ENCODE measurements at places on chromosomes 16 and 17.

DNA sequence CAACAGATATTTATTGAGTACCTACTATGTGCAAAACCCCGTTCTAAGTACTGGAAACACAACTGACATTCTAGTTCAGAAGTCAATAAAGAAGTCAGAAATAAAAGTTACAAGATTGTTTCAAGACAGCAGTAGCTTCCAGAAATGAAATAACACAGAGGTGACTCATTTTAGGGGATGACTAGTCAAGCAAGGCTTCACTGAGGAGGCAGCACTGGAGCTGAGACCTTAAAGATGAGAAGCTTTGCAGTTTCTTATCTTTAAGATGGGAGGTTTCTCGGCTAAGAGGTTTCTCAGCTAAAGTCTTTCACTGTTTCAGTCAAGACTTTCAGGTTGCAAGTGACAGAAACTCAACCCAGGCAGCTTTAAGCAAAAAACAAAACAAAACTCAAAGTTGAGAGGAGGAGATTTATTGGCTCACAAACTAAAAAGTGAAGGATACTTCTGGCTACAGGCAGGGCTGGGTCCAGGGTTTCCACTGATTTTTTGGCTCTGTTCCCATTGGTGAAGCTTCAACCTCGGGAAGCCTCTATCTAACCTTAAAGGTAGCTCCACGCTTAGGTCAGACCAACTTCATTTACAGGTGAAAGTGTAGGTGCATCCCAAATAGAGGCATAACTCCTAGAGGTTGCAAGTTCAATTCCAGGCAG is 7.4 kb upstream of the MMP2 start:
- DNase-seq, result no peak

GRCh38 chr17:80703142-80703478 is 158.5 kb downstream of the RPTOR start:
- DNase-seq, result no peak

DNA sequence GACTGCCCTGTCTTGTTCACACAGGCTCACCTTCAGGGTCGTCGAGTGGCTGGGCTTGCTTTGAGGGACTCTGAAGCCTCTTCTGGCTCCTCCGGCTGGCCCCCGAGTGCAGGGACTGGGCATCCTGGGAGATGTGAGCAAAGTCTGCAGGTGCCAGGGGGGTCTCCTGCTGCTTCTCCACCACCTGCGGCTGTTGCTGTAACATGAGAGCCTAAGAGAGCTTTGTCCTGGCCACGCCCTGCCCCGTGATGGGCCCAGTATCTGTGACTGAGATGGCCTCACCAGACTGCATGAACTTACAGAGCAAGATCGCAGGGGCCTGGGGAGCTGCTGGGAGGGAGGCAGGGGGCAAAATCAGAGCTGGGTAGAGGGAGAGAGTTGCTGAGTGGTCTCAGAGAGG is 12.5 kb downstream of the ERN2 start:
- no peak for DNase-seq

DNA sequence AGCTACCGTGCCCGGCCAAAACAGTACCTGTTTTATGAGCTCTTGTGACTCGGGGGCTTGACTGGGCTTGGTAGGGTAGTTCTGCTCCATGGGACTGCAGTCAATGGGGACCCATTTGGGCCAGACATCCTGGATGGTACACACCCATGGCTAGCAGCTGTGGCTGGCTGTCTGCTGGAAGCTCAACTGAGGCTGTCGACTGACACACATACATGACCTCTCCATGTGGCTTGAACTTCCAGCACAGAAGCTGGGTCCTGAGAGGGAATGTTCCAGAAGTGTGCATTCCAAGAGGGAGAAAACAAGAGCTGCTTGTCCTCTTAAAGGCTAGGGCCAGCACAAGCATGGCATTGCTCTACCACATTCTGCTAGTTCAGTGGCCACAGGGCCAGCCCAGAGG is 14.9 kb upstream of the NKD1 start:
- no peak for DNase-seq

DNA sequence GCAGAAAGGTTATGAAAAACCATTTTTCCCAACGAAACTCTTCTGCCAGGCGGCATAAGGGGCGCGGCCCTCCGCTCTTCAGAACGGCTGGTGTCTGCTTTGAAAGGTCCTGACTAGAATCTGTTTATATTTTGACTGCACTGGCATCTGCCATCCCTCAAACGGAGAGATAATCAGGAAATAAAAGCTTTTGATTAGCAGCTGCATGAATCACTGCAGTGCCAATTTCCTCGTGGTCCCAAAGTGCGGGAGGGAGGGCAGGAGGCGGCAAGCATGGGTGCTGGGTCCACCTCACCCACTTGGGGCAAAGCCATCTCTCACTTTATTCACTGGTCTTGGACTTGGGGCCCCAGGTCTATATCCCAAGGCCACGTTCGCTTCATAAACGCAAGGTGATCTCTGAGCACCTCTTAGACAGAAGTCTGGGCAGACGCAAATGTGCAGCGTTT is 49.7 kb downstream of the TBC1D16 start:
- no peak for DNase-seq

DNA sequence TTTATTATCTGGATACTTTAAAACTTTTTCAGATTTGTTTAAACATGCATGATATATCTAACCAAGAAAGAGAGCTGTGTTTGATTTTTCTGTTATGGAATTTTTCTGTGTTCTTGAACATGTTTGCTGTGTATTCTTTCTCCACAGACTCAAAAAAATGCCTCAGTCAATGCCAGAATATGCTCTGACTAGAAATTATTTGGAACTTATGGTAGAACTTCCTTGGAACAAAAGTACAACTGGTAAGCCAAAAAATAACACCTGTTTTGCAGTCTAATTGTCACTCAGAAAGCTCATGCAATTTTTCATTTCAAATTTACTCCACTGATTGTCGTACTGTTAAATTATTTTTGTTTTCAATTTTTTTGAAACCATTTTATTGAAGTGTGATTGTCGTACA is 15.3 kb upstream of the ABCC11 start:
- no peak for DNase-seq

DNA sequence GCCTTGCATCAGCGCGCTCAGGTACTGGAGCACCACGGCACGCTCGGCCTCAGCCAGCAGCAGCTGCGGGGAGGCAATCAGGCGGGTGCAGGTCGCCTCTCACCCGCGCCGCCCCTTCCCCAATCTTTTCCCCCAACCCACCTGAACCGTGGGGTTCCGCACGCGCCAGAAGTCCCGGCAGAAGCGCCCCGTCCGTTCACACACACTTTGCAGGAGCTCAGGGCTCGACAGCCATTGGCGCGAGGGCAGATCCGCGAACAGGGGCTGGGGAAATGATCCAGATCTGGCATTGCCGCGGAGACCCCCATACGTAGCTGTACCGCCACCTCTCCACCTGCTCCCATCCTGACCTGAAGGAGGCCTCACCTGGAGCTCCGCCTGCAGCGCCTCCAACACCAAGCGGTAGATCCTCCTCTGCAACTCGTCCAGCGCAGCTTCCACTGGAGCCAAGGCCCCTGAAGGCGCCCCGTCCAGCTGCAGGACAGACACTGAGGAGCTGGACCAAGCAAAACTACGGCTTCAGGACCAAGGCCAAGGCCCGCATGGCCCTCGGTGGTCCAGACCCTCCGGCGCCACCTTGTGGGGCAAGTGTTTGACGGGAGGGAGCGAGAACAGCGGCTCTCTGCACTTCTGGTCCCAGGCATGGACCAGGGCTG is 1.4 kb upstream of the MATCAP1 start:
- peak; percentile 50 for DNase-seq

DNA sequence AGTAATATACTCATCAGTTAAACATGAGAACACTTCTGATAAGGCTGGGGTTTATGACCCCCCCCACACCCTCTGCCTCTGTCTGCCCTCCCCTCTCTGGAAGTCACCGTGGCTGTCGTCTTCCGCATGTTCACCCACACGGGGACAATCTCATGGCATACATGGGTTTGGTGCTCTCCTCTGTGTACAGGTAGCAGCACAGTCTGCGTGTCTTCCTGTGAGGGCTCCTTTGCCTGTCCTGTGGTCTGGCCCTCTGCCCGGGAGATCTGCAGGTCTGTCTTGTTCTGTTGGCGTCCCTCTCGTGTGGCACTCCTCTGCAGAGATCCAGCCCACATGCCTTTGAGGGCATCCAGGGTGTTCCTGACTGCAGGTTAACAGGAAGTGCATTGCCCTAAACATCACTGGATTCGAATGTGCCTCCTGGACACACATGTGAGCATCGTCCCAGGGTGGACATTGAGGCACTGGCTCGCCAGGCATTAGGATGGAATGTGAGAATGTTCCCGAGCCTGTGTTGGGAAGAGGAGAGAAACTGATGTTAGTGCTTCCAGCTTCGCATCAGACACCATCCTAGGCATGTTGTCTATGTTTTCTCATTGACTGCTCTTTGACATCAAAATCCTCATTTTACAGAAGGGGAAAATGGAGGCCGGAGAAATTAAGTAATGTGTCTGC is 54.5 kb downstream of the NKD1 start:
- no peak for DNase-seq

Data from nucleus accumbens (tissue), 56 donors.